ENCODE measurements at places on chromosomes 7 and 10.

- no peak for DNase-seq
These were observed 17.2 kb upstream of the PAPSS2 start for GRCh38 chr10:87642486-87642885.

GRCh38 chr7:95095259-95095965 lies 188.0 kb downstream of the PPP1R9A start:
- no peak for DNase-seq

GRCh38 chr10:5595591-5595990 lies 70.8 kb downstream of the ASB13 start:
- no peak for DNase-seq

GRCh38 chr10:110221721-110222261 lies 14.4 kb downstream of the MXI1 start:
- peak; percentile 72 for DNase-seq

- DNase-seq: no peak
These were observed 169.2 kb downstream of the SEMA3A start for GRCh38 chr7:84025332-84025927.

DNA sequence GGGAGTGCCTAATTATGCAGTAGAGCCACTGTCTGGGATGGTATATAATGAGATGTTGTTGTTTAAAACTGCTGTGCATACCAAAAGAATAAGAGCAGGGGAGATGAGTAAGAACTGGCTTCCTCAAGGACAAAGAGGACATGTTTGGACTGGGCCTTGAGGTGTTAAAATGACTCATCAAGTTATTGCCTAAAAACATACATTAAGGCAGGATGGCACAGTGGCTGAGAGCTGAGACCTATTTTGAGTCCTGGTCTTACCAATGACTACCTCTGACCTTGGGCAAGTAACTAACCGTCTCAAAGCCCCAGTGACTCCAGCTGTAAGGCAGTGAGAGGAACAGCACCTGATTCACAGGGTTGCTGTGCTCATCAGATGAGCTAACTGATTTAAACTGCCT lies 71.1 kb downstream of the CFAP58 start:
- no peak for DNase-seq

- no peak for DNase-seq
These were observed 114.2 kb upstream of the ADAM12 start for GRCh38 chr10:126502441-126502840.

- no peak for DNase-seq
These were observed 62.0 kb upstream of the IGFBP3 start for GRCh38 chr7:45982907-45983719.

GRCh38 chr7:155463114-155463811 lies 5.3 kb downstream of the EN2 start:
- DNase-seq: no peak

DNA sequence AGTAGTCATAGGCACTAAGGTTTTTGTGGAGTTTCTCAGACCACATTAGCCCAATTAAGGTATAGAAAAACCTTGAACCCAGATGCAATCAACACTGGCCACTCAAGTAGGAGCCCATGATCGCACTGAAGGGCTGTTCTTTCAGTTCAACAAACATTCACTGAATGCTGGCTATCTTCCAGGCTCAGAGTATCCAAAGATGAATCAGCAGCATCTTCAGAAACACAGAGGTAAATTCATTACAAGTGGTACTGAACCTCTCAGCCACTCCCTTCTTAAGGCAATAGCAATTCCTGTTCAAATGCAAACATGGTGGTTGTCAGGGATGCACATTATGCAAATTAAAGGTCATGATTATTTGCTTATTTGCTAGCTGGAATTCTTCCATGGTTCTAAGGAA lies 17.1 kb downstream of the KCNK18 start:
- DNase-seq: no peak

- no peak for DNase-seq
These were observed 289.1 kb downstream of the FGFR2 start for GRCh38 chr10:121309164-121309563.
